ENCODE measurements at places on chromosomes 6 and 20.

DNA sequence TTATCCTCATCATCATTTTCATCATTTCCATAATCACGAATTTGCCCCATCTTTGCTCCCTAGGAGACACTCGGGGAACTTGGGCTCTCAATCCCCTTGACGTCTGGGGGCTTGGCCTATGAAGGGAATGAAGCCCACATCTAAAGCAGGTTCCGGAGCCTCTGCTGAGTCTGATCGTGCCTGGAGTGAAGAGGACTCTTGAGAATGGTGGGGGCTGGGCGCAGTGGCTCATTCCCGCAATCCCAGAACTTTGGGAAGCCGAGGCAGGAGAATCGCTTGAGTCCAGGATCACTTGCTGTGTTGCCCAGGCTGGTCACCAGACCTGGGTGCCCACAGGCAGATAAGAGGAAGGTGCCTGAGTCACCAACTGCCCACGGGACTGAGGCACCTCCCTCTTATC lies 114.5 kb downstream of the SYCP2 start:
- DNase-seq: no peak

- DNase-seq: peak; percentile 38
These were observed 130.5 kb downstream of the ZFP64 start for GRCh38 chr20:52060794-52061714.

GRCh38 chr6:141492521-141493284 lies 640.0 kb upstream of the GJE1 start:
- DNase-seq: no peak

- no peak for DNase-seq
These were observed 10.4 kb downstream of the PLCG1 start for GRCh38 chr20:41147767-41148191.

DNA sequence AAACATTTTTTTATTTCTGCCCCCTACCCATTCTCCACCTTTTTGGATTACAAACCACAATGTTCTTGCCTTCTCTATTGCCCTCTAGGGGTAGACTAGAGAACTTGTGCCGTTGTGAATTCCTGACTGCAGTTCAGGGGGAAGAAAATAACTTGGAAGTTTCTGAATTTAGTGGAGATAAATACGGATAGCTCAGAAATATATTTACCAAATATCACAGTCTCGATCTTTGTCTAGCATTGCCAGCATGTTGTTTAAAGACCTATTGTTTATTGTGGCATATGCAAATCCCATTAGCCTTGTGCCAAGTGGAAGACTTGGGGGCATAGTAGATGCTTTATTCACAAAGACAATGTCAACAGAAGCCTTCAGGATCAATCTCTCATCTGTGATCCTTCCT lies 154.1 kb upstream of the MMS22L start:
- DNase-seq: no peak

DNA sequence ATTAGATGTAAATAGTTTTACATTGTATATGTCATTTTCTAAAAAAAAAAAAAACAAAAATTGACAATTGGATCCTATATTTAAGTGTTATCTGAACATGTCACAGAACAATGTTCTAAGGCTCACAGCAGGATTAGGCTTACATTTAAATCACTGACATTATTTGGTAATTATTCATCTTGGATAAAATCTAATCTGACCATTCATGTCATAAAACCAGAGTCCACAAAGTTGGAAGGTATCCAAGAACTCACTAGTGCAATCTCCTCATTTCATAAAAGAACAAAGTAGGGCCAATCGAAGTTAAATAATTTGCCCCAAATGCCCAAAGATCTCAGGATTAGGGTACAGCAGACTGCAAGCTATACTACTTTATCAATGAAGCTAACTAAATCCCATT lies 73.0 kb downstream of the PDSS2 start:
- no peak for DNase-seq

DNA sequence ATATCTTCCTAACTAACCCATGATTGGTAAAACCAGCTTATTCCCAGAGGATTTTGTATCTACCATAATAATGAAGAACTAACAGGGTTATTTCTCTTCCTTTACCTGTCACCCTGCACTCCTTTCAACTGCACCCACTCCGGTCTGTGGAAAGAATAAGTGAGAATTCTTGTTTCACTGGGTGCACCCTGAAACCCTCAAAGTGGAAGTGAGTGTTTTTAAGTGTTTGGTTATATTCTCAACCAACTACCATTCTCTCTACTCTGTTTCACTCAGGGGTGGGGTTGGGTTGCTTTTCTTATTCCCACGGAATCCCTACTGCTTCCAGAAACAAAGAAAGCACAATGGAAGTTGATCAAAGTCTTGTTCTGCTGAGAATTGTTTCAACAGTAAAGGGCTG lies 42.6 kb upstream of the KHDRBS2 start:
- no peak for DNase-seq

GRCh38 chr6:15065261-15065989 lies 180.4 kb upstream of the JARID2 start:
- no peak for DNase-seq

DNA sequence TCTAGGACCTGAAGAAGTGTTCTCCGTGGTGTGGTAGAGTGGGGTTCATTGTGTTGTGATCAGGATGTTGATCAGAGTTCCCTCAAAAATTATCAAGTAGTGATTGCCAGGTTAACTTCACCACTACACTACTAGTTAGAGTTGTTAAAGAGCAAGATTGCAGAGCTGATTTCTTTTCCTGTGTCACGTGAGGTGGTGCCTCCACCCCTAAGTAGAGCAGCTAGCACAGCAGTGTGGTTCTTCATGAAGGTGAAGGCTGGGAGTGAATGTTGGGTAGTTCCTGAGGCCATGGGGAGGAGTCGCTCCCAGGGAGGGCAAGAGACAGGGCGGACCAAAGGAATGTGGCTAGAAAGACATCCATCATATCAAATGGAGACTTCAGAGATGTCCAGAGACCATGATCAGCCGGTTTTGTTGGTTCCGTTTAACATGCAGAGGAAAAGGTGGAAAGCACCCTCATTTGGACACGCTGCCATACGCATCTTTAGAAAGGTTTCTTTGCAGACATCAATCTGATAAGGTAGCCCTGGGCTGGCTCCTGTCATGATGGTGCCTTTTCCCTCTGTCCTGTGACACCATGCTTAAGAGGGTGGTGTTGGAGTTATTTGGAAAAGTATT lies 79.2 kb upstream of the IYD start:
- DNase-seq: no peak

GRCh38 chr6:101445527-101445926 lies 52.0 kb downstream of the GRIK2 start:
- DNase-seq: no peak

Data from Calu3 (cell line).